Activated CD4-positive, alpha-beta T cell treated with anti-CD3 and anti-CD28 coated beads for 24 hours (primary cell): ENCODE measurements at places on chromosomes 12 and 14.

DNA sequence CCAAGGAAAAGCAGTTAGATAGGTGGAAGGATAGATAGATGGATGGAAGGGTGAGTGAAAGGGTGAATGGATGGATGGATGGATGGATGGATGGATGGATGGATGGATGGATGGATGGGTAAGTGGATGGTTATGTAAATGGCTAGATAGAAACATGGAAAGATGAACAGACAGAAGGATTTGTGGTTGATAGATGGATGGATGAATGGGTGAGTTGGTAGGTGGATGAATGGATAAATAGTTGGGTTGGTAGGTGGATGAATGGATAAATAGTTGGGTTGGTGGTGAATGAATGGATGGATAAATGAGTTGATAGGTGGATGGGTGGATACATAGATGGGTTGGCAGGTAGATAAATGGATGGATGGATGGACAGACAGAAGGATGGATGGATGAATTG is 30.3 kb upstream of the FAM222A start:
- DNase-seq: no peak

DNA sequence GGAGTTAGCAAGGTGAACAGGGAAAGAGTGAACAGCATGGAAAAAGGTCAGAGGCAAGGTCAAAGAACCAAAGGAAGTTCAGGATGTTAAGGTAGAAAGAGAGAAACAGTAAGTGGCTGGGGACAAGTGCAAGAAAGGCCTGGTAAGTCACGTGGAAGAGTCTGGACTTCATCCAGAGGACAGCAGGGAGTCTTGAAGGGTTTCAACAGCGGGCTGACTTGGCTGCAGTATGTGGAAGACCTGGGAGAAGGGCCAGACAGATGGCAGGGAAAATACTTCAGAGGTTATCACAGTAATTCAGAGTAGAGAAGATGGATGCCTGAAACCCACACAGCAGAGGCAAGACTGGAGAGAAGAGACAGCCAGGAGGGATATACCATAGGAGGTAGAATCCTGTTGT is 34.0 kb downstream of the CIT start:
- no peak for DNase-seq

GRCh38 chr12:6827437-6827911 is 733 bp upstream of the P3H3 start:
- peak; percentile 39 for DNase-seq

- DNase-seq: no peak
Observed at GRCh38 chr14:55803873-55804553, 224.0 kb downstream of the KTN1 start.

DNA sequence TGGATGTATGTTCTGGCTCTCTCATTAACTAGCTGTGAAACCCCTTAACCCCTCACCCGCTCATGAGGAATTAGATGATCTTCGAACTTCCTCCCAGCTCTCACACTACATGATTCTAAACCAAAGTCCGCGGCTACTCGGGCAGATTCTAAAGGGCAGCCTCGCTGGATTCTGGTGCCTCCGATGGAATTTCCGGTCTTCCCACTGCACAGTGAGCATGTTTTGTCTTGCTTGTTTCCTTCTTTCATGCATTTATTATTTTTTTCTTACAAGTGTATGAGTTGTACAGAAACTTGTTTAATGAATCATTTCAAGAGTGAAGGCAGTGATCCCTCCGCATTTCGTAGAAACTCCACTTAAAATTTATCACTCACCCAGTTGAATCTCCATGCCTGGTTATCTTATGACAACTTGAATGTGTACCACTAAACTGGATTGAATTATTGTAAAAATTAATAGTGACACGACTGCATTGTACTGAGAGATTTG is 4.5 kb upstream of the HCAR3 start:
- no peak for DNase-seq

DNA sequence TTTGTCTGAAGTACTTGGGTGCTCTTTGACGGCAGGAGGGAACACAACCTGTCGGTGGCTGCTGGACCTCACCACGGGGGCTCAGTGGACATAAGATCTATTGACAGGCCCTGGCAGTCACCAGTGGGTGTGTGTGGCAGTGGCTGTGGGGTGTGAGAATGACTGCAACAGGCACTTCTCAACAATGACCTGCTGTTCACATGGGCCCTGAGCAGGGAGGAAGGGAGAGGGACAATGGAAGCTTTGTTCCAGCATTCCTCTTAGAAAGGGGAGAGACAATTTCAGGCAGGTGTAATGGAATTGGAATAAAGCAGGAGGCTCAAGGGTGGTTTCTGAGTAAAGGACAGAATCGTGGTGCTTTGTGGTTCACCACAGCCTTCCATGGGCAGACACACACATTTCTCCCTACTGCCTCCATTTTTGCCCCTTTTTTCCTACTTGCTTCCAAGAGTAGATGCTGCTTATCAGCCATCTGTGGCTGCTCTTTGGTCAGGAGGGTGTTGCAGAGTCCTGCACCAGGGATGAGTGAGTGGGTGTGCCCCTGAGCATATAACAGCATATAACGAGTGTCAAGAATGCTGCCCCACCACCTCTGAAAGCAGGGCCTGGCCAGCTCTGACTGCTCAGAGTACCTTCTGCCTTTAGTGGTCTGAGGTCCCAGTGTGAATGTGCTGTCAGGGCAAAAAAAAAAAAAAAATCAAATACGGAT is 267.7 kb downstream of the RASSF9 start:
- no peak for DNase-seq

DNA sequence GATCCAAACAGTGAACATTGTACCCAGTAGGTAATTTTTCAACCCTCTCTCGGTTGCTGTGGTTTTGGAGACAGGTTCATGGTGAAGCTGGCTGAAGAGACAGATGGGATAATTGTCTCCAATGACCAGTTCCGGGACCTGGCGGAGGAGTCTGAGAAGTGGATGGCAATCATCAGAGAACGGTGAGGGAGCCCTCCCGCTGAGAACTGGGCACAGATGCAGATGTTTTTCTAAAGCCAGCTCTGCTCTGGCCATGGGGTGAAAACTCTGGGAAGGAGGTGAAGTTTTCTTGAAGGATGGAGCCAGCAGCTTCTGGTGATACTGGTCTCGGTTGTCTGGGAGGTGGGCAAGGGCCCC is 6.2 kb downstream of the KHNYN start:
- DNase-seq: no peak

- peak; percentile 32 for DNase-seq
Observed at GRCh38 chr12:53207042-53207441, at the start of gene ITGB7. TSS of gene ITGB7 (minus strand) at chr12:53207251. CDS start at chr12:53200443, 6,808 bp downstream.

- no peak for DNase-seq
Observed at GRCh38 chr14:49770212-49770817, 2.4 kb downstream of the KLHDC2 start.

DNA sequence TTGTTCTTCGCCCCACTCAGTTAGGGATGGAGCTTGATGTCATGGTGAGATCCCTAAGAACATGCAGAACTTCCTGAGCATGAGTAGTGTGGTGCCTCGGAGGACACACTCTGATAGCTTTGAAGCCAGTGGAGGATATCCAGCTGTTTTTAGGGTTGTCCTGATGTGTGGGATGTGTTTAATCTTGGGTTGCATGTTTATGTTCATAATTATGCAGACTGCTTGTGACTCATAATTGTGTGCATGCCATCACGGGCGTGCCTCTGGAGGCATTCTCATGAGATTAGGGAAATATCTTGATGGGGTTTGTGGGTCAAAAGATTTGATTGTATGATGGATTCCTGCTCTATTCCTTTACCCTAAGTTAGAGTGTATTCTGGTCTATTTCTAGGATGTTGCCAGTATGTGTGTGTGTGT is 267.4 kb upstream of the PELI2 start:
- no peak for DNase-seq

DNA sequence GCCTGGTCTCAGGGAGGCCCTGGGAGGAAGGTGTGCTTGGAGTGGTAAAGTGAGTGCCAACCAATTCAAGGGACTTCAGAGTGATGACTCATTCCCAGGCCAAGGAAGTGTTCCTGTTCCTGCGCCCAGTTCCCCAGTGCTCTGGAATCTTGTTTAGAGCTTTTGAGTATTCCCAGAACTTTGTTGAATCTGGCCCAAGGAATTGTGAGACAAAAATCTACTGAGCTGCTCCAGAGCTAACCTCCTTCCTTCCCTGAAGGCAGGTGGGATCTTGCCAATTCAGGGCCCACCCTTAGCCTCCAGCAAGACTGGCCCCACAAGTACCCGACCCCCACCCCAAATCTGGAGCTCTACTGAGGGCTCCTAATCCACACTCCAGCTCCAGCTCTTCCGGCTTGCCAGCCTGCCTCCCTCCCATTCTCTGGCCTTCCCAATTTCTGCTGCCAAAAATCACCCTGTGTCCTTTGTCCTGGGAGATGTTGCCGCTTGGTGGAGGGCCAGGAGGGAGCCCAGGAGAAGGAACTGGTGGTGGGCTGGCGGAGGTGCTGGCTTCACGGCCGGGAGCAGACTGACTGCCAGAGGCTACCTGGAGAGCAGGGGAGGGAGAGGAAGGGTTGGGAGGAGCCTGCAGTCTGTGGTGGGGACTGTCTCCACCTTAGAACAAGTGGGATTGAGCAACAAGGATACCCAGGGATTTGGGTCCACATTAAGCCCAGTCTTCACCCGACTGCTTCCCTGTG is 2.0 kb upstream of the ATN1 start:
- DNase-seq: no peak
